Upper lobe of left lung (tissue), 6 donors: ENCODE measurements at places on chromosomes 11 and 22. TPM values are rescaled to one million over a fixed set of nuclear protein-coding genes. Genes with fewer than 3 reads are reported as not detected.
A peak's percentile ranks its signal among the peaks of the same experiment; 100 is the strongest.

GRCh38 chr11:110972640-110973039, 260.4 kb upstream of the ARHGAP20 start:
- no peaks in the 10 kb centered on the region for H3K27me3 ChIP-seq
- no peaks in the 10 kb centered on the region for H3K36me3 ChIP-seq
- peak; percentile 43 for DNase-seq
- no peak overlapping the region for H3K4me3 ChIP-seq
- H3K27ac ChIP-seq = no peak overlapping the region
- no peaks in the 10 kb centered on the region for H3K4me1 ChIP-seq

DNA sequence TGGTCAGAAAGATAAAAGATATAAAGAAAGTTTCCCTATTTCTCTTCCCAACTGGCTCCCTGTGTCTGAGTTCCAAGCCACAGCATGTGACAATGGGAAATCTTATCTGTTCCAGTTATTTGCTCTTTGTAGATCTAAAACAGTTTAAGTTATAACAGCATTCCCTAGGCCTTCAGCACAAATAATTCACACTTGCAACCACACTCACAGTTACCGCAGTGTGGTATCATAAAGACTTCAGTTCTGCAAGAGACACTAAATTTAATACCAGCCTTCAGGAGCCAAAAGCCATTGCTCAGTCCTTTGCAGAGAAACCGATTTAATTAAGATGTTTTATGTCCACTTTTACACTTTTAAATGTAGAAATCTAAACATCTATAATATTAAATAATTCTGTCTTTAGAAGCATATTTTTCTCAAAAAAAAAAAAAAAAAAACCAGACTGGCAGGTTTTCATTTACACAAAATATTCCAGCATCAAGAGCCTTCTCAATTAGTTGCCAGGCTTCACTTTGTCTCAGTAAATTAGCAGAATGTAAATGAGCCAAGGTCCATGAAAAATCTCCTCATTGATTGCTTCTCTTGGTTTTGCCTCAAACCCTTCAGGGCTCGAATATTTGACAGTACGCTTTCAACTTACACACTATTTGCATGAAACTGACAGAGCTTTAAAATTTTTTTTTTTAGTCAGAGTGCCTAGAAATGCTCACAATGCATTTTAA, 300.0 kb upstream of the DDI1 start:
- no peaks in the 10 kb centered on the region for H3K4me1 ChIP-seq
- DNase-seq = no peak
- no peak overlapping the region for H3K4me3 ChIP-seq

DNA sequence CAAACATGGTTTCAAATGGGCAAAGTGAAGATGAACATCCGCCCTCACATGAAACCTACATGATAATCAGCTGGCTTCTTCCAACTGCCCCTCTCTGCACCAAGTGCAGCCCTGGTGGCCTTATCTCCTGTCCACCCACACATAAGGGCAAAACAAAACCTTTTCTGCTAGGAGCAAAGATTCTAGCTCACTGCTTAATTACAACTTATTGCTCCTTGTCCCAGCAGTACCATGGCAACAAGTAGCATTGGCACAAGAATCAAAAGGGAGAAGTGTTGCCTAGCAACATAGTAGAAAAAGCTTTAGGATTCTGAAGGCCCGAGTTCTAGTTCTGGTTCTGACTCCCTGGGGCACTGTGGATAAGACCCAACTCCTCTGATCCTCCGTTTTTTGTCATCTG, 68.7 kb upstream of the BMAL1 start:
- H3K36me3 ChIP-seq = no peaks in the 10 kb centered on the region
- peaks cover 10% of the 10 kb centered on the region for H3K4me1 ChIP-seq
- H3K27me3 ChIP-seq = no peaks in the 10 kb centered on the region
- no peak overlapping the region for H3K27ac ChIP-seq
- no peak for DNase-seq

Gene OR51B4
- not detected for total RNA-seq

DNA sequence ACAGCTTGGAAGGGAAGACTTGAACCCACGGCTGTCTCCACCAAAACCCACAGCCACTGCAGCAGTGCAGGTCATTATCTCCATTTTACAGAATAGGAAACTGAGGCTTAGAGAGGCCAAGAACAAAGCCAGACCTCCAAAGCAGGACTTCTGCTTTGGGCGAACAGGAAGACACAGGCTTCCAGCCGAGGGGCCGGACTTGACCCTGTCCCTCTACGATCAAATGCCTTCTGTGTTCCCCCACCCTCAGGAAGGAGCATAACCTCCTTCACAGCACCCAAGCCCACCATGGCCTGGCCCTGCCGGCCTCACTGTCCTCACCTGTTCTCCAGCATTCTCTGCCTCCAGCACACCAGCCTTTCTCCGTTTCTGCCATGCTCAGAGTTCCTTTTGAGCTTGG, 15.8 kb downstream of the IGLL1 start:
- H3K27ac ChIP-seq = no peak overlapping the region
- no peak overlapping the region for H3K4me3 ChIP-seq
- no peak for DNase-seq
- H3K4me1 ChIP-seq = peaks cover 16% of the 10 kb centered on the region

DNA sequence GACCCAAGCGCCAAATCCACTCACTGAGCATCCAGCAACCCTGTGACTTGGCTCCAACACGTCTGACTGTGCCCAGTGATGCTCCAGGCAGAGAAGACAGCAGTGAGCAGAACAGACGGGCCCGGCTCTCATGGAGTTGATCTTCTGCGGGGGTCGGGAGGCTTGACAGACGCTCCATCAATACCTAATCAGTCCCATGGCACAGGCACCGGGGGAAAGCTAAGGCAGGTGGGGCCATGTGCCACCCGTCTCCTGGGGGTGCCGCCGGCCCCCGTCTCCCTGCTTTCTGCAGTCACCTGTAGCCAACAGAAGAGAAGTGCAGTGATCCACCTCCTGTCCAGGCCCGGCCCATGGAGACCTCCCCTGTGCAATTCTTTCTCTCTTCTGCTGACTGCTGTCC, 47.5 kb downstream of the LINC01488 start:
- DNase-seq = no peak
- no peak overlapping the region for H3K27ac ChIP-seq
- H3K27me3 ChIP-seq = no peaks in the 10 kb centered on the region

Gene TPP1
- total RNA-seq = 160 TPM

Gene SAA2
- total RNA-seq = 7.0 TPM

GRCh38 chr11:130071211-130071712, 1.6 kb downstream of the APLP2 start:
- no peaks in the 10 kb centered on the region for H3K36me3 ChIP-seq
- DNase-seq = no peak
- H3K27ac ChIP-seq = peak overlapping the region; percentile 95
- H3K27me3 ChIP-seq = no peaks in the 10 kb centered on the region
- peaks cover 18% of the 10 kb centered on the region for H3K4me1 ChIP-seq

Gene SLC17A6
- total RNA-seq = not detected

- DNase-seq = no peak
- no peak overlapping the region for H3K27ac ChIP-seq
- H3K27me3 ChIP-seq = no peaks in the 10 kb centered on the region
- no peaks in the 10 kb centered on the region for H3K36me3 ChIP-seq
Observed at GRCh38 chr11:15716550-15716949, 601.8 kb downstream of the INSC start.

Gene PARVB
- 23.0 TPM for total RNA-seq

DNA sequence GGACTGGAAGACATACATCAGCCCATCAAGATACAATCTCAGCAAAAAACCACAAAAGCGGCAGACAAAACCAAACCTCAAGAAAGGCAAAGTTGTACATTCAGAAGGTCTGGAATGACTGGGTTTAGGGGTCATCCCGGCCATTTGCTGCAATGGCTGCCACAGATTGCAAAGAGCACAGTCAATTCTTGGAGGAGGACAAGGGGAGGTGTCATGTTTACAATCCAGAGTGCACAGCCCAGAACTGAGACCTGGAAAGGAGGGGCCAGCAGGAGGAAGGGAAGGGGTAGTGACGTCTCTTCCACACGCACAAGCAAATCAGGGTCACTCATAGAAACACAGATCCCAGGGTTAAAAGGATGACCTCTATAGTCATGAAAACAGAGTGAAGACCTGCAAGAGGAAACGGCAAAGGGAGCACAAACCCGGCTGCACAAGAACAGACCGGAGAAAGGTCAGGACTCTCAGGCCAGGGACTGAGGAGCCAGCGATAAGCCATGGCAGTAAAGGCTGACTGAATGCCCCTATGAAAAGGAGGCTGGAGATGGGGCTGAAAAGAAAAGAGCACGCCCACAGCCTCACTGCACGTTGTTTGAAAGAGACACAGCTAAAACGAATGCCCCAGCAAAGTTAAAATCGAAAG, 18.2 kb upstream of the MUC5AC start:
- H3K27me3 ChIP-seq = no peaks in the 10 kb centered on the region
- no peak overlapping the region for H3K27ac ChIP-seq
- no peak for DNase-seq
- H3K4me1 ChIP-seq = no peaks in the 10 kb centered on the region
- H3K4me3 ChIP-seq = no peak overlapping the region

Gene NTM
- total RNA-seq = 151 TPM

GRCh38 chr11:108084811-108085210, 36.6 kb upstream of the ACAT1 start:
- H3K27ac ChIP-seq = no peak overlapping the region
- peaks cover 17% of the 10 kb centered on the region for H3K36me3 ChIP-seq
- DNase-seq = no peak
- no peaks in the 10 kb centered on the region for H3K27me3 ChIP-seq

DNA sequence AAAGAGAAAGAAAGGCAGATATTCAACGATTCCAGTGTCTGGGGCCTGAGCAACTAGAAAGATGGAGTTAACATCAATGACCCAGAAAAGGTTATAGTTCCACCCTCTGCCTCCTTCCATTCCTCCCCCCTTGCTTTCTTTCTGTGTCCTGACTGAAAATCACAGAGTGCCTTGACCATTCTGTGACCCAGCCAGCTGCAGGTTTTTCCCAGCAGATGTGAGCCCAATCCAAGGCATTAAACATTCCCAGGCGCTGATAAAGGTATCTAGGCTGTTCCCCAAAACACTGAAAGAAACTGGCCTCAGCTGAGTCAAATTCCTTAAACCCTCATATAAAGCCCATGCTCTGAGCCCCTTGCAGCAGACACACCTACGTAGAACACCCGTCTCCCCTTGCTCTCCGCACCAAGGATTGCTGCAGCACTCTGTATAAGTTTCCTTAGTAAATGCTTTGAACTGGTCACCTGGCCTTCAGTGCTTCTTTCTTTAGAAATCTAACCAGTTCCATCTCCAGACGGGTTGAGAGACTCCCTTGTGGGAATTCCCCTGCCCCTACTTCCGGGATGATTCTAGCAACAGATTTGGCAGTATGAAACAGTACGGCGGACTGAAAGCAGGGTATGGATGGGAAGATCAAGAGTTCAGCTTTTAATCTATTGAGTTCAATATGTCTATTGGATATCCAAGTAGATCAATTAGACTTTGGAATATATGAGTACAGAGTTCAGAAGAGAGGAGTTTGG, 48.8 kb upstream of the ZC3H12C start:
- H3K36me3 ChIP-seq = no peaks in the 10 kb centered on the region
- H3K4me3 ChIP-seq = no peak overlapping the region
- no peaks in the 10 kb centered on the region for H3K4me1 ChIP-seq
- no peak overlapping the region for H3K27ac ChIP-seq

DNA sequence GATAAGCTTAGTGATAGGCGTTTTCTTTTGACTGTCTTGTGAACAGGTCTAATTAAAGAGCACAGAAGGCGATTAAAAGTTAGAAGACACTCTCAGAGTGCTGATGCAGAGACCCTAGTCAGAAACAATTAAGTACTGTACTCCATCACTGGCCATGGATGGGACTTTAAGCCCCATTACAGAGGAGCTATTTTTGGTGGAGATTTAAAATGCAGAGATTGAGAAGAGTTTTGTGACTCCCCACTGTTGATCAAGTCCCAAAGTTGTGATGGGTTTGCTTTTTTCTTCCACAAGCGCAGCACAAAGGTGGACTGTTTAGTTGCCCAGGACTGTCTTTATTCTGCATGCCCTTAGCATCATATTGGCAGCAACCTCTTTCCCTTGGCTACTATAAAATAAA, 978 bp downstream of the LUZP2 start:
- no peak for DNase-seq
- H3K27ac ChIP-seq = no peak overlapping the region
- no peaks in the 10 kb centered on the region for H3K27me3 ChIP-seq
- peaks cover 13% of the 10 kb centered on the region for H3K4me1 ChIP-seq
- no peak overlapping the region for H3K4me3 ChIP-seq

- H3K27ac ChIP-seq = no peak overlapping the region
- no peaks in the 10 kb centered on the region for H3K36me3 ChIP-seq
- H3K27me3 ChIP-seq = no peaks in the 10 kb centered on the region
- no peaks in the 10 kb centered on the region for H3K4me1 ChIP-seq
Observed at GRCh38 chr11:35848616-35849015, 95.2 kb upstream of the LDLRAD3 start.

DNA sequence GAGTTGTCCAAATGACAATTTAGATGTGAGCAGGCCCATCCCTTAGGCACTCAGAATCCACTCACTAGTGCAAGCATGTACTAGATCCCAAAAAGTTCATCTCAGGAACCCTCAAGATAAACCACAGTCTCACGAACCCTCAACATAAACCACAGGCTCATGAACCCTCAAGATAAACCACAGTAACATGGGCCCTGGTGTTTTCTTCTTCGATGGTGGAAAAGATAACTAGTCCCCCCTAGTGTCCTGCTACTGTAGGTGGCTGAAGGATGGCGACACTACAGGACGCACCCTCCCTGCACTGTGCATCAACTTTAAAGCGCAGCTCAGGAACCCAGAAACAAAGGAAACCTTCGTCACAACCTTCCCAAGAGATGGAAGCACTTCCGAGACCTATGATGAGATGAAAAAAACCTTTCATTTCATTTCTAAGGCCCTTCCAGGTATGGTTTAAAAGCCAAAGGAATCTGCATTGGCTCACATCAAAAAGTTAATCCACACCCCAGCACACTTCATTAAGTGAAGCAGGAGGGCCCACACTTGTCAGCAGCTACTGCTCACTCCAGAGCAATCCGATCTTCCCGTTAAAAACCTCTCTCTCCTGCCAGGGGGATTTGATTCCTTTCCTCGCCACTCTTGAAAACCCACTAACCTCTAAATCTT, 2.4 kb downstream of the LARGE1 start:
- peaks cover 19% of the 10 kb centered on the region for H3K4me1 ChIP-seq
- H3K4me3 ChIP-seq = no peak overlapping the region

DNA sequence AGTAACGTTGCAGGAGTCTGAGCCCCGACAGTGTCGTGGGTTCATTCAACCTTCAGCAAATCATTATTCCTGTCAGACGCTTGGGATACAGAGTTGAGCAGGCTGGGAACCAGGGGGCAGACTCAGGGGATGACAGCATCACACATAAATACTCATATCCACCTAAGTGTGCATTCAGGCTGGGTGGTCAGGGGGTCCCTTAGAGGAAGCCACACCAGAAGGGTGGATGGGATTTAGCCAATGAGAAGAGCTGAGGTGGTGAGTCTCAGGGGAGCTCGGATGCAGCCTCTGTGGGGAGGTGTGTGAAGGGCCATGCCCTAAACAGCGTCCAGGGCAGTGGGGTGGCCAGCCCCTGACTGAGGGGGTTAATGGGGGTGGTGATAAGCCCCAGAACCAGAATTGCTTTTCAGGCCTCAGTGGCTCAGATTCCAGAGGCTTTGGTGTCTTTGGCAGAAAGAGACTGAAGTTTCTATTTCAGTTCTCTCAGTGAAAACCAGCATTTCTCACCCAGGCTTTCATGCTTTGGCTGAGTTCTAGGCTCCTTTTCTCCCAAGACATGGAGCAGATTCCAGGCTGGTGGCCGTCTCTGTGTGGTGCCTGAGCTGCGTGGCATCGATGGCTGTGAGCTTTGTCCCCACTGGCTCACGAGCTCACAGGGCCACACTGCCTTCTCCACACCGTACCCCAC, 83.9 kb upstream of the CLDN5 start:
- H3K36me3 ChIP-seq = no peaks in the 10 kb centered on the region
- no peak overlapping the region for H3K27ac ChIP-seq
- DNase-seq = no peak
- H3K4me1 ChIP-seq = peaks cover 21% of the 10 kb centered on the region
- H3K4me3 ChIP-seq = no peak overlapping the region
- H3K27me3 ChIP-seq = no peaks in the 10 kb centered on the region
